A549 (cell line): ENCODE measurements at places on chromosomes 4 and X.

DNA sequence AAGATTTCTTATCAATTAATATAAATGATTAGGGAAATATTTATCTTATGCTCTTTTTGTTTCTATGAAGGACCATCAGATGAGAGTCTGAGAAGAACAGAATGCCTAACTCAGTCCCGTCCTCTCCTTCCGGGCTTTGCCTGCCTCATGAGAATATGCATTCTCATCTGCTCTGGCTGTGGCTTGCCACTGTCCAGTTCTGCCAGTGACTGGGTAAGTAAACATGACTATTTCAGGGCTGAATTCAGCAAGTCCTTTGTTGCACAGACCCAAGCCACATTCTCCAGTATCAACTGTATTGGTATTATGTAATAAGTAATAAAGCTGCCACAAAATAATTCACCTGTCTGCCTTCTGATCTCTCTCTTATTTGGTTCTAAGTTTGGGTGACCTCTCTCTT, 110.7 kb downstream of the WDFY3 start:
- no peak for DNase-seq

GRCh38 chr4:14857475-14857874, 144.8 kb upstream of the CPEB2 start:
- no peak for DNase-seq

DNA sequence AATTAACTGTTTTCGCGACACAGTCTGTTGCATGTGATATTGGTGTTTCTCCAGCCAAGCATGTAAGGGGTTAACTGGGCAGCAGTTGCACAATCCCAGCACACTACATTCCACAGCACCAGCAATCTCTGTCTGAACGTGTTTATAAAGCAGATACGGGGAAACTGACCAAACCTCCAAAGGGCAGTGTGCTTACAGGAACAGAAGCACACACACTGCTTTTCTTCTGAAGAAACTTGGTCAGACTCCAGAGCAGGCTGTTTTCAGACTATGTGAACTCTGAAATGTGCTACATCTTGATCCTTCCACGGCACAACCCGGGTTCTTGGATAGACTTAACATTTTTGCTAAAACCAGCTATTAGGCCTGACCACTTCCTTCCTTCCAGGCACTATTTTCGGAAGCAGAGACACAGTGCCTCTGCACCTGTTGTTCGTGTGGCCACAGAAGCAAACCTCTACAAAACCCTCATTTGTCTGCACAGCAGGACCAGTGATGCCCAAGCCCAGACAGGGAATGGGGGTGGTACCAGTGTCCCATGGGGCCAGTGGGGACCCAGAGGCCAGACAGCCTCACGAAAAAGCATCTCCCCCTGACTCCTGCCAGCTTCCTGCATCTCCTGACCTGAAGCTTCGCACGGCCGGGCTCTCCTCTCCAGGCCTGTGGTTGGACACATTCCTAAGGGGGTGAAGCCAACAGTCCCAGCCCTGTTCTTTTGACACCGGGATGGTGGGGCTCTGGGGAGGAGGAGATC, 90.1 kb downstream of the IRF2 start:
- no peak for DNase-seq

DNA sequence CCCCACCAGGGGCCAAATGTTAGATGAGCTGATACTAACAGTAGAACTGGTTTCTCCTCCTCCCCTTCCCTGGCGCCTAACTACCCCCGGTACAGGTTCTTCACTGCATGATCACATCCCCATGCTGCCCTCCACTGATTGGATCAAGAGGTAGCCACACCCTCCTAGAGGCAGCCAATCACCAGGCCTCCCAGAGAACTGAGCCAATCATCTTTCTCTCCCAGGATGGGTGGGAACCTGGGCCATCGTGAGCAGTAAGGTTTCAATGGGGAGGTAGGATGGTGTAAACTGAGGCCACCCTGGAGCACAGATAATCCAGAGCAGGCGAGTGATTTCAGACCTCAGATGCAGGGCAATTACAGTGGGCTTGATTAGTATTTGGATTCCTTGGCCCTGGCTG, 64.2 kb downstream of the PPP2R2C start:
- DNase-seq: peak; percentile 12

DNA sequence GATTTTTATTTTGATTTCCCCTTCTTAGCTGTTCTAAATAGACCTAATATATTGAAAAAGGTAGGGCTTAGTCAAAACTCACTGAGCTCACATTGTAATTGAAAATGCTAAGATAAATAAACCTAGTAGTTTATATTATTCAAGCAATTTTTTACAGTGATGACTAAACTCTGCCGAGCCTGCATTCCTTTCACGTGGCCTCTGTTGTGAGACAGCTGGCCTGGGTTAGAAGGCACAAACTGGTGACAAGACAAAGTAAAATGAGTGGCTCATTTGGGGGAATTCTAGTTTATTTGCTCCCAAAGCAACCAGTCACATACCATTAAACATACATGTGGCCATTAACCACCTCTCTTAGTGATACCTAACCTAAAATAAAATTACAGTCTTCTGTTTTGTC, 169.4 kb upstream of the TEX13C start:
- no peak for DNase-seq
